T-helper 2 cell treated with Interferon-gamma antibody and Interleukin-4, amounts not matched to agents 5 μg/mL and 100 μg/mL, for 36 hours (primary cell): ENCODE measurements at places on chromosomes 13 and 19.

GRCh38 chr19:54207983-54208783 is 7.5 kb downstream of the RPS9 start:
- peak; percentile 76 for DNase-seq

GRCh38 chr13:28392896-28393505 is 101.9 kb downstream of the FLT1 start:
- DNase-seq: no peak

GRCh38 chr13:23969647-23970046 is 72.3 kb upstream of the C1QTNF9B start:
- no peak for DNase-seq

- no peak for DNase-seq
Observed at GRCh38 chr19:1046836-1047695, 7.2 kb downstream of the ABCA7 start.

GRCh38 chr13:40145139-40145538 is 489.7 kb downstream of the COG6 start:
- DNase-seq: peak; percentile 26
